Mesendoderm (in vitro differentiated cells): ENCODE measurements at places on chromosomes 2 and 18.
A peak's percentile ranks its signal among the peaks of the same experiment; 100 is the strongest.

- no peak for DNase-seq
Measured at GRCh38 chr2:230910546-230911177, 14.4 kb downstream of the GPR55 start.

DNA sequence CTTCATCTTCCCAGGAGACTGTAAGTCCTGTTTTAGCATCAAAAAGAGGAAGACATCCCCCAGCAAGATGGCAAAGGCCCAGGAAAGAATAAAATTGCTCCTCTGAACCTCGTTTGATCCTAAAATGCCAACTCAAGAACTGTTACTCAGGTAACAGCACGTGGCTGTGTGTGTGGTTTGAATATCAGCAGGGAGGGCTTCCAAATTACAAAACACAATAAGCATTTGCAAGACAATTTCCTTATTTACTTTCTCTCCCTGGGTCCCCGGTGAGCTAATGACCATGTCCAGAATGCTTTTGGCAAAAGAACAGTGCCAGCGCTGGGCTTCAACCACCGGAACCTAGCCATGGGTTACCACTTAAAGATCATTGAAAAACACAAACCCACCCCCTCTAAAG is 163.6 kb downstream of the C1D start:
- no peak for DNase-seq

- no peak for DNase-seq
Measured at GRCh38 chr18:55998801-55999385, 410.9 kb upstream of the TCF4 start.

- DNase-seq = peak; percentile 91
Measured at GRCh38 chr2:127386764-127387654, 766 bp downstream of the MAP3K2 start.

GRCh38 chr2:131121464-131121863 is 16.3 kb downstream of the PLEKHB2 start:
- no peak for DNase-seq

- DNase-seq = peak; percentile 83
Measured at GRCh38 chr18:54149078-54149697, 75.3 kb downstream of the MBD2 start.

DNA sequence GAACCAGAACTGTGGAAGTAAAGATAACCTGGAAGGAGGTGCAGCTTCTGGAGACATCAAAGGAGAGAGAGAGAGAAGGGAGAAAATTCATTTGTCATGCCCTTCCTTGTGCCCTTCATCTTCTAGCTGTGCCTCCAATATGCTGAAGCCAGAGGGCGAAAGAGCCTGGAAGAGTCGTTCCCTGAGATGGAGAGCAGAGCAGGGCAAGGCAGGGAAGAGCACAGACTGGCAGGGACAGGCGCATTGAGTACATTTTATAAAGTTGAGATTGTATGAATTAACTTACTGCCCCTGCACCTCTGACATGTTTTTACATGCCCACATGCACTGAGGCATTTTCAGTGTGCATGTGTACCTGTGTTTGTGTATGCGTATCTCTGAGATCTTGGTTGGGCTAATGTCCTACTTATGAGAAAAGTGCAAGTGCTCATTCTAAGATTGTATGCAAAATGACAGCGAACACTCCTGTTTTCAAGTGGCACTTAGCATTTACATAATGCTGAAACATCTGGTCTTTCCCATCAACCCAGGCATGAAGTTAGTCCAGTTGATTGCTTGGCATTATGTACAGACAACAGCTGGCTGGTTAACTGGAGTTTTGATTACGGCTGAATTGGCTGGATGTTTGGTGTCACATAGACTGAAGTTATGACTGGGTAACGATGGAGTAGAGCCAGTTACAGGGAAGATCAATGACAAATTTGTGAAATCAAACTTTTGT is 23.7 kb upstream of the MMADHC start:
- DNase-seq = peak; percentile 64
